ENCODE measurements at places on chromosomes 11 and 22.

- DNase-seq: no peak
Measured at GRCh38 chr11:78940500-78941225, 366.0 kb upstream of the NARS2 start.

DNA sequence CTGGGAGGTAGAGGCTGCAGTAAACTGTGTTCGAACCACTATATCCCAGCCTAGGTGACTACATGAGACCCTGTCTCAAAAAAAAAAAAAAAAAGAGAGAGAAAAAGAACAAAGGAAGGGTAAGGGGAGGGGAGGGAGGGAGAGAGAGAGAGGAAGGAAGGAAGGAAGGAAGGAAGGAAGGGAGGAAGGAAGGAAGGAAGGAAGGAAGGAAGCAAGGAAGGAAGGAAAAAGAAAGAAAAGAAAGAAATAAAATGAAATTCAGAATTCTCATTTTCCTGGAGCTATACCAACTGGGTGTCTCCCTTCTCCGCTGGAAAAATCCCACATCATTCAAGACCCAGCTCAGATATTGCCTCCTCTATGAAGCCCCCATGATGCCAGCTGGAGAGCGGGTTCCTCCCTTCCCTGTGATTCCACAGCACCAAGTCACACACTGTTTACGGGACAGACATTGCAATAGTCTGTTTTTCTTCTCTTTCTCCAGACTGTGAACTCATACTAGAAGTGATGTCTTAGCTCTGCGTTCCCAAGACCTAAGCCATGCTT lies 3.0 kb upstream of the PPFIA1 start:
- no peak for DNase-seq

DNA sequence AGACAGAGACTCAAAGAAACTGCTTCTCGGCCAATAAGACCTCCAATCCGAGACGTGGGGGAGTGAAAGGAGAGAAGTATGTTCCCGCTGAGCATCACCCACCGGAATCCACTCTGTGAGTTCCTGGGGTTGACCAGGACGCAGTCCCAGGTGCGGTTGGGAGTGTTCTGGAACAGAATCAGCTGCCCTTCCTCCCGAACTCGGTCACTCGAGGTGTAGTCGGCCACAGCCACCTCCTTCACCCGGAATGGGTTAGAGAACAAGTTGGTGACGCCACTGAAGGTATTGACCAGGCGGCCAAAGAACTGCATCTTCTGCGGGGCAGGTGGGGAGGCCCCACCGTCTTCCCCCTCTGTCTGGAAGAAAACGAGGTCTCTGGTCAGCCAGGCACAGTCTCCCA lies 12.5 kb downstream of the PLA2G6 start:
- no peak for DNase-seq

DNA sequence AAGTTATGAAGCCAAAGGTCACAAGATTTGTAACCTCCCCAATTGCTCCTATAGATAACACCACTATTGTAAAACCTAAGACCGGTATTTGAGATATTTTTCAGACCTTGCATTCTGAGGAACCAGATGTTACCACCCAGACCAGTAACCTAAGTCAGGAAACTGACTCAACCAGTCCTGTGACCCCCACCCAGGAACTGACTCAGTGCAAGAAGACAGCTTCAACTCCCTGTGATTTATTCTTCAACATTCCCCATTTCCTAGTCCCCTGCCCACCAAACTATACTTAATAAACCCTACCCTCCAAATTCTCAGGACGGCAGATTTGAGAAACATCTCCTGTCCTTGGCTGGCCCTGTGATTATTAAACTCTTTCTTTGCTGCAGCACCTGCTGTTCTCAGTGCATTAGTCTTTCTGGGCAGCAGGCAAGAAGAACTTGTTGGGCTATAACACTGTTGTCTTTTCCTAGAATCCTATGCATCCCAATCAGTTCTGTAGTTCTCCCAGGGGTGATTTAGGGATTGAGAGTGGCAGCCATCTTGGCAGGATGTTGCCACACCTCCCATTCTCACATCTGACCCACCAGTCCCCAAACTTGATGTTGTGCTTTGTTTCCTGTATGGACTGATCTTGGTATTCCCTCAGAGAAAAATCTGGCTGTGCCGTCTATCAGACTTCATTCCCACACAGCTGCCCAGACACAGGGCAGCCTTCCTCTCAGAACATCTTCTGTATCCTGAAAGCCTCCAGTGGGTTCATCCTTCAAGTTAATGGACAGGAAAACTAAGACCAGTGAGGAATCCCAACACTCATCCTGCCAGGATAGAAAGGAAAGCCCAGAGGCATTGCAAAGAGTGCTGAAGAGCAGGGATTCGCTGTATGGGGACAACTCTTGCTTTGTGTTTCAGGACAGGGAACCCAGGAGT lies 104.0 kb downstream of the PDE2A start:
- DNase-seq: peak; percentile 96

- no peak for DNase-seq
Measured at GRCh38 chr11:103622296-103622695, 414.1 kb upstream of the DDI1 start.

GRCh38 chr22:35973388-35973787 lies 55.2 kb downstream of the RBFOX2 start:
- no peak for DNase-seq

DNA sequence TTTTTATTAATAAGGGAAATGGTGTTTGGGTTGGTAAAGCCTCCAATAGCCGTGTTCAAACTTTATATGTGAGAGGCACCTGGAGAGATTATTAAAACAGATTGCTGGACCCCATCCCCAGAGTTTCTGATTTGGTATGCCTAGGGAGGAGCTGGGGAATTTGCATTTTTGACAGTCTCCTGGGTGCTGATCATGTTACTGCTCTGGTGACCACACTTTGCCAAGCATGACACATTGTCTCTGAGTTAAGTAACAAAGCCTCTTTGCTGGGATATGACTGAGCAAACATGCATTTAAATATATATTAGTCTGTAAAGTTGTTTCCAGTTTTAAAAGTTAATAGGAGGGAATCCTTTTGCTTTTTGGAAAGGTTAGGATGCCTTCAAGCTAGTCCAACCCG lies 140.4 kb downstream of the NAV2 start:
- peak; percentile 47 for DNase-seq

DNA sequence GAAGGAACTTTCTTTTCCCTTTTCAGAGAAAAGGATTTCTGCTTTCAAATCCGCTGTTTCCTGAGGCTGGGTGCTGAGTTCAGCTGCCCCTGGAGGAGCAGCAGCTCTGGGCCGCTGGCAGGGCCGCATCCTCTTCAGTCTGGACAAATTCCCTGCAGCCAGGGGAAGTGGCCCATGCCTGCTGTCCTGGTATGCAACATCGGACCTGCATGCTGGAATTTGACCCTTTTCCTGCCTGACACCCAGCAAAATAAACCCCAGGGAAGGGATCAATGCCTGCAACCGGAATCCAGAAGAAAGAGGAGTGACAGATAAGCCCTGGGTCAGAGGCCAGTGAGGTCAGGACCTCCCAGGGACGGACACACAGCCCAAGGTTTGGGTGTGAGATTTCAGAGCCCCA lies 54.1 kb upstream of the LINC01488 start:
- no peak for DNase-seq

- no peak for DNase-seq
Measured at GRCh38 chr22:50087646-50088045, 2.2 kb upstream of the MOV10L1 start.

- peak; percentile 14 for DNase-seq
Measured at GRCh38 chr11:117146521-117146920, 2.4 kb downstream of the PAFAH1B2 start.

DNA sequence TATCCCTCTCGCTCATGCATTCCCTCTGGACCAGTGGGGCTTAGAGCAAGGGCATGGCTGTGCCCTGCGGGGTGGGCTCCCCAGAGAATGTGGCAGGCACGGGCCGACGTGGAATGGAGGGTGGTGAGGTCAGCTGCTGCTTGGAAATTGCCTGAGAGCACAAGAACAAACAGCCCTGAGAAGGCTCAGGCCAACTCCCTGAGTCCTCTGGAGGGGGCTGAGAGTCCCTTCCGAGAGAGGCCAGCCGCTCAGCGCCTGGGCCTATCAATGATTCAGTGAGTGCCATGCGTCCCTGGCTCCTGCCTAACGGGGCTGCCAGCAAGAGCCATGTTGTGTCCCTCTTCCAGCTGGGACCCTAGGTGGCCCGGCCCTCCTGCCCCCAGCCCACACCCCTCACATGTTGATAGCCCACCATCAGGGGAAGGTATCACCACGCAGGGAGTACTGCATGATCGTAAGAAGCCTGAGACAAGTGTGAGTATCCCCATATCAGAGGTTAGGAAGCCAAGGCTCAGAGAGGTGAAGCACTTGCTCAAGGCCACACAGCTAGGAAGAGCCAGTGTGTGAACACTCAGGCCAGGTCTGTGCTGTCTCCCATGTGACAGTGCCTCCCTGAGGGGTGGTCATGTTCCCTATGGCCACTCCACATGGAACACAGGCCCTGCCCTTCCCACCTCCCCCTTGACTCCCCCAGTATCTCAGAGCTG lies 55.8 kb downstream of the NECTIN1 start:
- no peak for DNase-seq

DNA sequence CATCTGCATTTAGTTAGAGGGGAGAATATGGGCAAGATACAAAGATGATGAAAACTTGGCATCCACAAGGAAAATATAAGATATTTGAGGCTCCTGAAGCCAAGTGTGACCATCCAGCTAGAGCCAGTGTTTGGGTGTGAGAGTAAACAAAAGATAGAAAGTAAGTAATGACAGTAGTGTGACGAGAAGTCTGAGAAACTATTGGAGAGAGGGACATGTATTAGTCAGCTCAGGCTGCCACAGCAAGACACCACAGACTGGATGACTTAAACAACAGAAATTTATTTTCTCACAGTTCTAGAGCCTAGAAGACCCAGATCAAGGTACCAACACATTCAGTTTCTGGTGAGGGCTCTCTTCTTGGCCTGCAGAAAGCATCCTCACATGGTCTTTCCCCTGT lies 6.4 kb upstream of the CCKBR start:
- DNase-seq: no peak

DNA sequence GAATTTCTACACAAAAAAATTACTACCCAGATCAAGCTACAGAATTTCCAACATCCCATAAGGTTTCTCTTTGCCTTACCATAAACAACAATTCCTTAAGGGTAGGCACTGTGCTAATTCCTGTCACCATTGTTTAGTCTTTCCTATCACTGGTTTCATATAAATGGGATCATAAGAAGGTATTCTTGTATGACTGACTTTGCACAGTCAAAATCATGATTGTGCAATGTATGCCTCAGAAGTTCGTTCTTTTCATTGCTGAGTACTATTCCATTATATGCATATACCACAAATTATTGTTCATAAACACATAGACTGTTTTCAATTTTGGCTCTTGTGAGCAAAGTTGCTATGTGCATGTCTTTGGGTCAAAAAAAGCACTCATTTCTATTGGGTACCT lies 611.6 kb upstream of the CADM1 start:
- no peak for DNase-seq

DNA sequence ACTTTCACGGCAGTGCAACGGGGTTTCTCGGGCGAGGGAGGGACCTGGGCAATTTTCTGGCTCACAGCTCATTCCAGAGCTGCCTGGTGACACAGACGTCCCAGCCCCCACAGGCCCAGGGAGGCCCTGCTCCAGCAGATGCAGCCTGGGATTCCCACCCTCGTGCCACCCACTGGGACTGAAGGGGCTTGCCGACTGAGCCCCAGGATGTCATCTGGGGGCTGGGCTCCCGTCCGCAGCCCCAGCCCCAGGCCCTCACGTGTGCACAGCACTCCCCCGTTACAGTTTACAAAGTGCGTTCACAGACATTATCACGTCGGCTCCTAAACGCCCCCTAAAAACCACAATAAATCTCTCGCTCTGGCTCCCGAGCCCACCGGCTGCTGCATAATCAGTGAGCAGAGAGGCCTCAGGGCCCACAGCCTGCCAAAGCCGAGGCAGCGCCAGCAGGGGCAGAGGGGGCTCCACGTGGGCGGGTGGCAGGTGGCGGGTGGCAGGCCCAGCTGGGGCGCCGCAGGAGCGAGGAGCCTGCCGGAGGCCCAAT lies 76.9 kb upstream of the TCF20 start:
- DNase-seq: no peak

GRCh38 chr11:126482586-126483108 lies 127.2 kb downstream of the ST3GAL4 start:
- DNase-seq: peak; percentile 36

DNA sequence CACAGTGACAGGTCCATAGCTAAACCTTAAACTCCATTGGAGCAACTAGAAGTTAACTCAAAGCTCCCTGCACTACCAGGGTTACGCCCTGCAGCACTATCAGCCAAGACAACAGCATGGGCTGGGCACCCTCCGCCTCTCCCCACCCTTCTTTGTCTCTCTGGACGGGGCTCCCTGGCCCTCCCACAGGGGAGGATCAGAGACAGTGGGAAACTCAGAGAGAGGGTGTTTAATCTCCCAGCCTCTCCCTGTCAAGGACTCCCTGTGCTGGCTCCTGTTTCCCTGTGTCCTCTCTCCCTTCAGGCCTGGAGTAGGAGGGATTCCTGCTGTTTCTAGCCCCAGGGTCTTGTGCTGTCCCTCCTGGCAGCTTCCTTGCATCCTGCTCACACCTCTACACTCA lies 56.9 kb upstream of the CSNK2A3 start:
- DNase-seq: no peak

DNA sequence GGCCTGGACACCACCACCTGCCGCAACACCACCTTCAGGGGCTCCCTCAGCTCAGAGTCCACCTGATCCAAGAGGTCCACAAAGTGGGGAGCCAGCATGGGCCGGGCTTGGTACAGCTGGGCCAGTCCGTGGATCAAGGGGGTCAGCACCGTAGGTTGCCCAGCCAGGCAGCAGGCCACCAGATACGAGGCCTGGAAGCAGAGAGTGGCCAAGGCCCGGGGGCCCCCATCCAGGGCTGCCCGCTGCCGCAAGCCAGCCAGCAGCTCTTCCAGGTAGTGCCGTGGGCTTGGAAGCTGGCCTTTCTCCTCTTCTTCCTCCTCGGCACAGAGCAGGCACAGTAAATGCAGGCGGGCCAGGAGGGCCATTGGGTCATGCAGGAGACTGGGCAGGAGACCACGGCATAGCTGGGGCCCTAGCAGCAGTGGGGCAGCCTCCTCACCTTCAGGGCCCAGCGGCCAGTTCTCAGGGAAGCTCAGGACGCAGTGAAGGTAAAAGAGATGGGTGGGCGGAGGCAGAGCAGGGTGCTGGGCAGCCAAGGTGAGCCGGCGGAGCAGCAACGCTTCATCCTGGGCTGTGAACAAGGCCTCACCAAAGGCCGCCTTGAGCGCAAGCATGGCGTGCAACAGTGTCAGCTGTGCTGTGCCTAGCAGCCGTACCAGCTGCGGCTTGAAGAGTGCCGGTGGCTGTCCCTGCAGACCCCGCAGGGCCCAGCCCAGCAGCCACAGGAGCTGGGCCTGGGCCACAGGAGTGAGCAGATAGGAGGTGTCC lies 1.7 kb downstream of the AP5B1 start:
- no peak for DNase-seq

GRCh38 chr22:39475902-39476301 lies 19.1 kb downstream of the MGAT3 start:
- DNase-seq: no peak

- no peak for DNase-seq
Measured at GRCh38 chr11:16897470-16898061, 116.6 kb downstream of the PLEKHA7 start.

- DNase-seq: no peak
Measured at GRCh38 chr11:64461081-64461480, 102.1 kb downstream of the RPS6KA4 start.

- DNase-seq: no peak
Measured at GRCh38 chr11:46451759-46452158, 60.2 kb upstream of the CHRM4 start.

Measured in ELR (cell line).